ENCODE measurements at places on chromosomes 7 and 10.

DNA sequence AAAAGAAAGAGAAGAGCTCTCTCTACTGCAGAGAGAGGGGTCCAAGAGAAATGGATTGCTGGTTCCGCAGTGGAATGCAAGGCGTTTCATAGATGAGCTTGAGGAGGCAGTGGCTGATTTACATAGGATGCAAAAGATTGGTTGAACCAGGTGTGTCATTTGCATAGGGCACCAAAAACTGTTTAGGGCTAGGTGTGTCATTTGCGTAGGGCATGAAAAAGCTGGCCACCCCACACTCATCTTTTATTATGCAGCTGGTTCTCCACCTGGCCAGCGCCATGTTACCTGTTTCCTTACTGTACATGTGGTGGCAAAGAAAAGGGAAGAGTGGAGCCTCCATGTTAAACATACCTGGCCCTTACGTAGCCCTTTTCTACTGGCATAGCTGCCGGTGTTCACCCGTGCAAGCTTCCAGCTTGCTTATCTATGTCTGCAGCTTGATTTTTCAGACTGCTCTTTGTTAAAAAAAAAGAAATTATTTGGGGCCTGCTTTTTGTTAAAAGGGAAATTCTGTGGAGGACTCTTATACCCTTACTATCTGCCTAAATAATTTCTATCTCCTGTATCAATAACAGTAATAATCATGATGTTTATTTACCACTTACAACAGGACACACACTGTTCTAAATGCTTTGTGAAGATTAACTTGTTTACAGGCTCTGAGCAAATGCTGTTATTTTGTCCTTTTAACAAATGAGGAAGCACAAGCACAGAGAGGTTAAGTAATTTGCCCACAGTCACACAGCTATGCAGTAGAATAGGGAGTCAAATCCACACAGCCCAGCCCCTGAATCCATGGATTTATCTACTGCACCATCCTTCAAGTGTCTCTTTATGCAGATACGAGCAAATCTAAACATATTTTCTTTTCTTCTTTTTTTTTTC is 33.3 kb downstream of the CASP7 start:
- DNase-seq = no peak

DNA sequence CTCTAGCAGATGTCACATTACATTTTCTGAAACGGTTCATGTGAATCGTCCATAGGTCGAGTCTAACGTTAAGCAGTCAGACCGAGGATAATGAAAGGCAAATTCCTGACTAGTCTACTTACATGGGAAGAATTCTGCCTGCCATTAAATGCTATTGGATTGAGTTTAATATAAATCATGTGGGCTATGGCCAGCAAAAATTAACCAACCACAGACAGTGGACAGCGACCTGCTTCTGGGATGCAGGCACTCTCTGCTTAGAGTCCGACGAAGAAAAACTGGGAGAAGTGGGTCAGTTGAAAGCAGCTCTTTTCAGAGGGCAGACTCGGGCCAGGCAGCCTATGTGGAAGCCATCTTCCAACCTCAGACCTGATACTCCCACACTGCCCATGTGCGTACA is 16.6 kb downstream of the PIP4K2A start:
- DNase-seq = no peak

DNA sequence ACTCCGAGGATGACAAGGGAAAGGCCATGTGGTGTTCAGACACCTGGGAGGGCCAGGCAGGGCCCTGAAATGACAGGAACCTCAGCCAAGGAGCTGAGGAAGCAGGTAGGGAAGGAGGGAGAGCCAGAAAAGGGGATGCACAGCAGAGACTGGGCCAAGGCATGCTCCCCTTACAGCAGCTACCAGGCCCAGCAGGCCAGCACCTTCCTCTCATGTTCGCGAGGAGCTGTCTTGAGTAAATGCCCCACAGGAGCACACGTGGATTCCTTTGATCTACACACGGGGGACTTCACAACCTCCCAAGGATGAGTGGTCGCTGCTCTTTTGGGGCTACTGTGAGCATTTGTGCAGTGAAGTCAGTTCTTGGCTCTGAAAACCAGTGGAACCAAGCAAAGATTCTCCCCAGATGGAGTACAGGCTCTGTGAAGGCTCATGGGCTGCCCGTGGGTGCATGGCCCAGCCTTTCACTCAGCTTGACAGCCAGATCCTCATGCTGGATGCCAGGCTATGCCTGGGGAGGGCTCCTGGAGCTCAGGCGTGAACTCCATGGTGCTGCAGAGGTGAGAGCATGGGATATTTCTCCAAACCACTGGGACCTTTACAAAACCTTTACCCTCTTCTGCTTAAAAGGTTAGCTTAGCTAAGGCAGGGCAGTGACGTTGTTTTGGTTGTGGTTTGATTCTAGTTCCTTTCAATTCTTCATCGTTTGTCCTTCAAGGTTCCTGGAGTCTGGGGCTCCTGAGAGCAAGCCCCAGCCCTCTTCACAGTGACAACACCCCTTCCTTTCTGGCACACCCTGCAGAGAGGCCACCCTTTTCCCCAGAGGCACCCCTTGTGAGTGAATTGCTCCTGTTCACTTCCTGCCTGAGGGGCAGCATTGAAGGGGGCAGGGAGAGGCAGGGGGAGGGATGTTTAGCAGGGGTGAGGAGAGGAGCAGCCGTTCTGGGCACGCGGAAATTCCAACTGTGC is 74.2 kb upstream of the ZPBP start:
- no peak for DNase-seq

GRCh38 chr7:107267138-107267537 is 98.3 kb downstream of the HBP1 start:
- DNase-seq = no peak

DNA sequence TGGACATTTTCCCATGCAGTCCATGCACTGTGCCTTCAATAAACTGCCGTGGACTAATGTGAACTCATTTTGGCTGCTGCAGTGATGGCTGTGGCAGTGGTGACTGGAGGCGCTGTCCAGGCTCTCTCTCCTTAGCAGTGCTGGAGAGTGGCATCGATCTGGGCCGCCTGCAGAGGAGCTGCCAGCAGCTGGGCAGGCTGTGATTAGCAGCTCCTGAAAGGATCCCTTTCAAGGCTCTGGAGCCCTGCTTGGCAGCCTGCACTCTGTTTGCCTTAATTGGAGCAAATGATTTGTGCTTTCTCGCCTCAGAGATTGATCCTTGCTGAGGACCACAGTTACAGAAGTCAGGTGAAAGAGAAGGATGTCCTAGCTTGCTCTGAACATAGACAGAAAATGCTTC is 130.1 kb upstream of the VWC2 start:
- DNase-seq = no peak

DNA sequence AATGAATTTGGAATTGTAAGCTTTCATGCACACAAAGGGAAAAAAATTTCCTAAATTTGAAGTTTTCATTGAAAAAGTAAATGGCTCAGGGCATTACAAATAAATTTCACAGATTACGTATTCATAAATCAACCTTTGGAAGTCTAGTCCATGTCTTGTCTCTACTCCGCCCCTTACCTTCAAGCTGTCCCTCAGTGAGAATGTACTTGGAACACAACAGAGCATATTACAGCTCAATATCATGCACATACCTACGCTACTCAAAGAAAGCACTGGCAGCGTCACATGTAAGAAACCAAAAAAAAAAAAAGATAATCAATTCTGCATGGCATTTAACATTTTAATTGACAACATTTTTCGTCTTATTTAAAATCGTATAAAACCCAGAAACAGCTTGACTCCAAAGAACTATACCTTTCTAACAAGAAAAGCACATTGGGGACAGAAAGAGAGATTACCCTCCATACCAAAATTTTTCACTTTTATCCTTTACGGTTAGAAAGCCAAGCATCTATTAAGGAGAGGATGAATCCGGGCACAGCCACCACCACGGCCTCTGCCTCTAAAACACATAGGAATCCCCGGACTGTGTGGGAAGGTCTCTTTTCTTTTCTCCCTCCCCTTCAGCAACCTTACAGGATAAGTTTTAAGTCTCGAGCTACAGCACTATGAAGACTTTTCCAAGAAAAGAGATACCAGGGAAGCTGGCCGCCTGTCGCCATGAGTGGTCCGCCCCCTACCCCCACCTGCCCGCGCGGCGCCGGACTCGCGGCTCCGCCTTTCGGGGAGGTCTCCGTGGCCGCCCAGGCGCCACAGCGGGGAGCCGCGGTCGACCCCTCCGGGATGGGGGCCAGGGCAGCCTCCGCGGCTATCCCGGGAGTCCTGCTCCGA is 1.1 kb downstream of the JMJD1C start:
- no peak for DNase-seq

GRCh38 chr7:121446526-121446925 is 50.4 kb upstream of the FAM3C start:
- no peak for DNase-seq

DNA sequence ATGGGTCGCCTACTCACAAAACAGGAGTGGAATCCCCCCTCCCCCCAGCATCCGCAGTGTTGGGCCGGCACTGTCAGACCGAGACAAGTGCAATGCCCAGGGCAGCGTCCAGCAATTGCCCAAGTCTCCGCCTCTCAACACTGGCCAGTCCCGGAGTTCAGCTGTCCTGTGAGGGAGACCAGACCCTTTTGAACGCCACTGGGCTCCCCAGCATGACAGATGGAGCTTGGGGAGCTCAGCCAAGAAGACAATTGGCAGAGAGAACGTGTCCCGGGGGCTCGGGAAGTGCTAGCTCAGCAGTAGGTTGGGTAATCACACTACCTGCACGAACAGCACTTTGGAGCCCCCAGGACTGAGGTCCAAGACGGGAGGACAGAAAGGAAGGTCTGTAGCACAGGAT is 4.7 kb downstream of the COPS6 start:
- no peak for DNase-seq

- DNase-seq = no peak
Measured at GRCh38 chr10:122721111-122721510, 21.5 kb upstream of the C10orf120 start.

DNA sequence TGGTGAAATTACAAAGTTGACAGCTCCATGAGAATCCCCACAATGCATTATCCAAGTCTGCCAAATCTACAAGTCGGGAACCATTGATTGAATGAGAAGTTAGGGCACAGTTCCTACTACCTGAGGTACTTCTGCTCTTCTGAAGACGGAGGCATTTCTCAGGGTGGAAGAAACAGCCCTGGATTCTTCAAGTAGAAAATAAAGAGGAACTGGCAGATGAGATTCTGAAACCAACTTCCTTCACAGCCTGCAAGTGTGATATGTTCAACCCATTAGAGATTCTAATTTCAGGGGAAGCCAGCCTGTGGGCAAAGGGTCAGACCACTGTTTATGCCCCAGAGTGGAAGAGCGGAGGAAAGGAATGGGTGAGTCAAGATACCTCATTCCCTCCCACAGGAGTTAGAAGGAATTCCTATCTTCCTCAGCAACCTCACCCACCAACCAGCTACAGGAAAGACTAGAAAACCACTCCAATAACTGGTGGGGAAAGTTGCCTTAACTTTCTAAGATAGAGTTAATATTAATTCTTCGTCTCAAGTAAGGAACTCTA is 50.5 kb upstream of the BMPER start:
- DNase-seq = no peak

DNA sequence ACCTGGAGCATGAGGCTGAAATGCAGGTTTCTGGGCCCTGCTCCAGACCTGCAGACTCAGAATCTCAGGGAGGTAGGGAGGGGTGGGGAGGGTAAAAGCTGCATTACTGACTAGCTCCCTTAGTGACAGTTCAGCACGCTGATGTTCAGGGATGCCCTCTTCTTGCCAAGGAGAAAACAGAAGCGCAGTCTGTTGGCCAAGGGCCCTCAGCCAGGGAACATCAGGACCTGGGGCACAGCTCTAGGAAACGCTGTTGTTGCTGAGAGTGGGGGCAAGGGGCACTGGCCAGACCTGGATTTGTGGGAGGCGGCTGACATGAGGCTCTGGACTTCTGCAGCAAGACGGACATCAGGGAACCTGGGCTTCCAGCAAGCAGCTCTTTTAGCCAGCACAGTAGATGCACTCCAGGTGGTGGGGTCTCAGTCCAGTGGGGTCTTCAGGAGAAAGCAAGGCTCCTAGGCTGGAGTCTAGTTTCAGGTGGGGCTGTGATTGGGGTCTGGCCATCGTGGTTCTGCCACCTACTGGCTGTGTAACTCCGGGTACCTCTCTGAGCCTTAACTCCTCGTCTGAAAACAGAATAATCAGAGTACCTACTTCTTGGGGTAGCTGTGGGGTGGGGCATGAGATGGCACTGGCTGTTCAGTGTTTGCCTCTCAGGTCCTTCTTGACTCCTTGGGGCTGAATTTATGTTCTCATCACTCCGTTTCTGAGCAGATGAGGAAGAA is 72.9 kb upstream of the PRLHR start:
- no peak for DNase-seq

- no peak for DNase-seq
Measured at GRCh38 chr7:93047514-93048099, 70.2 kb downstream of the SAMD9 start.

DNA sequence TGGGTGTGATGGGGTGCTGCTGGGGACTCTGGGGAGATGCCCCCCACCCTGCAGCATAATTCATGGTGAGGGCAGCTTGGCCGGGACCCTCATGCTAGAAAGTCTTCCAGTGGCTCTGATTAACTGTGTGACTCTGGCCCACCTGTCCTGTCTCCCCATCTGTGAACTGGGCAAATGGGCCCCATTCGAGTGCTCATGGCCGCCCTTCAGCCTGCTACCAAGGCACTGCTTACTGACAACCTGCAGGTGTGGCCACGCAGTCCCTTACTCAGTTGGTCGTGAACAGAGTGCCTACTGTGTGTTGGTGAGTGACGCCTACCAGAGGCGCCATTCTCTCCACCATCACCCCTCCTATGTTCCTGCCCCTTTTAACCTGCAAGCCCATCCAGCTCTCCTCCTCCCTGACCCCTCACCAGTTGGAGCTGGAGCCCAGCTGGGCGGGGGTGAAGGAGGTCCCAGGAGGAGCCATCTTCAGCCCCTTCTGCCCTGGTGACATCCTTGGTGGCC is 109.4 kb downstream of the ZMIZ1 start:
- no peak for DNase-seq

DNA sequence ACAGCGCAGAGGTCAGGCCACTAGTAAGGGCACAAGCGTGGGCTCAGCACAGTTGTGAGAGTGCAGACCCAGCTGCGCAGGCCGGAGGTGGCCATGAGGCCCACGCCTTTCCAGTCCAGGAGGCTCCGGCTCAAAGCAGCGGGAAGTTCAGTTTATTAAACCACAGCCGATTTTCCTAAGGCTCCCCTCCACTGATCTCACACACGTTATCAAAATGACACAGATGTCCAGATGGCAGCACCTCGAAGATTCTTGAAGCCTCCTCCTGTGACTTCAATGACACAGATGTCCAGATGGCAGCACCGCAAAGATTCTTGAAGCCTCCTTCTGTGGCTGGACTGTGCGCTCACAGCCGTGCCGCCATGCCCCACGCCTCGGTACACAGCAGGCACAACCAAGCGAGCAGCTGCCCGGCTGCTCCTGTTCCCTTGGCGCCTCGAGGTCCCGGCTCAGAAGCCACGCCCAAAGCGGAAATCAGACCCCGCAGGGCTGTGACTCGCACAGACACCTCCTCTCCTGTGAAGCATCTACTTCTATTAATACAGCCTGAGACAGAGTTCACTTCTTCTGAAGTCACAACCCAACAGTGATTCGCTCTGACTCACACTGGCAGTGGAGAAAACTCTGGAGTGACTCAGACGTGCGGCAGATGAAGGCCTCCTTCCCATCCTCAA is 122.7 kb downstream of the MAD1L1 start:
- DNase-seq = peak; percentile 47

GRCh38 chr7:150502519-150502918 is 12.2 kb upstream of the GIMAP7 start:
- DNase-seq = no peak
